ENCODE measurements at places on chromosomes 7 and 10.

DNA sequence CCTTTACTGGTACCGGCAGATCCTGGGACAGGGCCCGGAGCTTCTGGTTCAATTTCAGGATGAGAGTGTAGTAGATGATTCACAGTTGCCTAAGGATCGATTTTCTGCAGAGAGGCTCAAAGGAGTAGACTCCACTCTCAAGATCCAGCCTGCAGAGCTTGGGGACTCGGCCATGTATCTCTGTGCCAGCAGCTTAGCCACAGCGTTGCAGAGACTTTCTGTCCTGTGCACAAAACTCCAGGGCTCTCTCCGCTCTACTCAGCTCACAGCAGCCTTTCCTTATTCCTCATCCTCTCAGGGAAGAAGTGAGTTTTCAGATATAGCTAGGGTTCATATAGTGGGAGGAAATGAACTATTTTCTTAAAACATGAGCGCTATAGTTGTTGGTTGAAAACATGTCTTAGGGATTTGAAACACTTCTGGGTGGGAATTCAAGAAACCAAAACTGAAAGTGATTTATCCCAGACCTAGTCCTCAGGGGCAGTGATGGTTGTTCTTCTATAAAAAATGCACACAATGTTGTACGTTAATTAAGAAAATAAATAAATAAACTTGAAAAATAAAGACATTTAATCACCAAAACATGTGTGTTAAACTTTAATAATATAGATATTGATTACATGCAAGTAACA, 150.2 kb upstream of the PRSS58 start:
- DNase-seq = no peak

DNA sequence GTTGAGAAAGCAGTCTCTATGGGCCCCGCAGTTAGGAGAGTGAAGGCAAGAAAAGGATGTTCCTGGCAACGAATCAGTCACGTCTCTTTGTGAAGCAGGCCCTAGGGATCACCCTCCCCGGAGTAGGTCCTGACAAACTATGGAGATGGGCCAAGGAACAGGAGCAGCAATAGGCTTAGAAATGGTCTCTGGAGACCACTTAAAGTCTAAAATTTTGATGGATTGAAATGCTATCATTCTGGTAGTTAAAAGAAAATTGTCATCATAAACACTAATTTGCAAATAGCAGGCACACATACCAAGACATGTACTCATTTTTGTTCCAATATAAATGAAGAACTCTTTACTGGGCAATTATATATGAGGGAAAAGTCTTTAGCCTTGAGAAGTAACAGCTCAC, 123.5 kb downstream of the ITGB8 start:
- no peak for DNase-seq

GRCh38 chr10:37384923-37385322, 259.5 kb downstream of the ANKRD30A start:
- DNase-seq = no peak

- no peak for DNase-seq
These were observed 8.0 kb downstream of the COL17A1 start for GRCh38 chr10:104077663-104078151.

DNA sequence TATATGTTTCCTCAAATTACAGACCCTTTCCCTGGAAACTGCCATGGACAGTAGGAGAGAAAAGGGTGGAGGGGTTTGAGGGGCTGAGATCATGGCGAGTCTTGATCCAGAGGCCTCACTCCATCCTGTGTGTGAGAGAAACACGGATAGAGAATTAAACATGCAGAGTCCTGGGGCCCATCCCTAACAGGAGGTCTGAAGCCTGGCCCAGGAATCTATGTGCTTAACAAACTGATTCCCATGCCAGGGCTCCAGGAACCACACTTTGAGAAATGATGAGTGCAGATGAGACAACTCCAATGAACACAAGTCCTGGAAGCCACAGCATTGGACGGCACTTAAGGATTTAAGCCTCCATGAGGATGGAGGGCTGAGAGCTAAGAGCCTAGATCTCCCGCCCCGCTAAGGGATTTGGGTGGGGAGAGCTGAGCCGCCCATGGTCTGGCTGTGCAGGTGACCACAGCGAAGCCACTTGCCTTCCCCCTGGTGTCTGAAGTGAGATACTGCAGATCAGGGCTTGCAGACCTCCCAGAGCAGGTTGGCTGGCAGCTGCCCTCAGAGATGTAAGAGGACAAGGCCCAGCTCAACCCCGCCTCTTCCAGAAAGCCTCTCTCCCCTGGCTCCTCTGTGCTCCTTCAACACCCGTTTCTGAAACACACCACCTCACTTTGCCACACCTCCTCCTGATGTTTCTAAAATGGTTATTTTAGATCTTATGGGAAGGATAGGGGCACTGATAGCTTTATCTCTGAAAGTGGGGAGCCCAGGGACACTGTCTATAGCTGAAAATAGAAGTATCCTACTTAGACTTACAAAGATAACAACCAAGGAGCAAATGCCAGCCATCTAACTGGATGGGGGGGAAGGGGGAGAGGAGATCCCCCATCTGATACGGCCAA, 24.8 kb upstream of the EIF5AL1 start:
- DNase-seq = peak; percentile 28

DNA sequence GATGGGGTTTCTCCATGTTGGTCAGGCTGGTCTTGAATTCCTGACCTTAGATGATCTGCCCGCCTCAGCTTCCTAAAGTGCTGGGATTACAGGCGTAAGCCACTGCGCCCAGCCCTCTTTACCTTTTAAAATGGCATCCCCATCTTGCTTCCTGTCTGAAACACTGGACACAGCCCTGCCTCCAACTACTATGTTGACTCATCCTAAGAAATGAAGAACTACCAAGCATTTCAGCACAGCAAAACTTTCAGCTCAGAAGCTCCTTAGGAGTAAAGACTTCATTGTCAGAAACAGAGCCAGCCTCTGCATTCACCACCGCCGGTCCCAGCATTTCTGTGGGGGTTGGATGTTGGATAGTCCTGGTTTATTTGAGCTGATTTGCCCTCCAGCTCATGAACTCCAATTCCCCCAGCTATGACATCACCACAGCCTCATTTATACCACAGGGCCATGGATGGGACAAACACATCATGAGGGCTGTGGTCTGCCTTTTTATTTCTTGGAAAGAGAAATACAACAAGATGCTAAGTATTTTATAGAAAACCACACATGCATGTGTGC, 123.5 kb downstream of the ADCY1 start:
- no peak for DNase-seq

GRCh38 chr10:43057831-43058340, 19.0 kb upstream of the RET start:
- DNase-seq = no peak

GRCh38 chr10:106740071-106740470, 424.4 kb downstream of the SORCS1 start:
- no peak for DNase-seq

GRCh38 chr7:138047907-138048306, 28.4 kb upstream of the AKR1D1 start:
- no peak for DNase-seq

DNA sequence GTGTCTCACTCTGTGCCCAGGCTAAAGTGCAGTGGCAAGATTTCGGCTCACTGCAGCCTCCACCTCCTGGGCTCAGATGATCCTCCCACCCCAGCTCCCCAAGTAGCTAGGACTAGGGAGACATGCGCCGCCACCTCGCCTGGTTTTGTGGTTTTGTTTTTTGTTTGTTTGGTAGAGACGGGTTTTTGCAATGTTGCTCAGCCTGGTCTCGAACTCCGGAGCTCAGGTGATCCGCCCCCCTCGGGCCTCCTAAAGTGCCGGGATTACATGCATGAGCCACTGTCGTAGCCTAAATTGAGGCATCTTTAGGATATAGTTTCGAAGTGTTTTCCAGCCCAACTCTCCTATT, 781 bp downstream of the ZNF727 start:
- DNase-seq = no peak

DNA sequence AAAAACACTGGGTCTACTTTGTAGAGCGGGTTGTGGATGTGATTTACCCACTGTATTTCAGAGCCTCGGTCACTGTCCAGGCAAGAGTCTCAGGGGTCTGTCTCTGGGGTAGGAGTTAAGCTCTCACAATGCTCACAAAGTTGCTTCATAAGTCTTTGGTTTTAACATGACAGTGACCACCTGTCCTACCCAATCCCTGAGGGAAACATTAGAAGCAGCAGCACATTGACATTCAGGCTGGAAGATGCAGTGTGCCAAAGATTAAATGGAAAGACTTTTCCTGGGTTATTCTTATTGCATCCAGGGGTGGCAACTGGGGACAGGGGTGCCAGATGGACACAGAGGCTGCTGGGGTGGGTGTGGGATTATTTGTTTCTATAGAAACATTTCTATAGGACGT, 330.0 kb downstream of the RNLS start:
- no peak for DNase-seq

- DNase-seq = no peak
These were observed 1.3 kb upstream of the ATXN7L1 start for GRCh38 chr7:105877736-105878135.

GRCh38 chr7:2405201-2405600, 1.8 kb downstream of the CHST12 start:
- no peak for DNase-seq

- DNase-seq = no peak
These were observed 36.7 kb downstream of the NKX2-3 start for GRCh38 chr10:99569253-99569939.

DNA sequence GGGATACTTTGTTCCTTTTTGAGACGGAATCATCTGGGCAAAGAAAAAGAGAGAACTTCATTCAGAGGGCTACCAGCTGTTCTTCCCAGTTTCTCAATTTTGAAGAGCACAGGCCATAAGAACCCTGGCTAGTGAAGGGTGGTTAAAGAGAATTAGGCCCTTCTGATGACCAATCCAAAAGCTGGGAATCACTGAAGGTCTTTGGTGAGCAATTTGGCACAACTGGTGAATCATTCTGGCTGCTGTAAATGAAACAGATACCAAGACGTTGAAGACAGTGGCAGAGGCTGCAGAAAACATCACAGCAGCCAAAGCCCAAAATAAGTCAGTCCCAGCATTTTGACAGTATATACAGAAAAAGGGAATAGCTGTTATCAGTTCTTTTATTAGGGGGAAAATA, 5.1 kb downstream of the RAPGEF5 start:
- DNase-seq = no peak

- DNase-seq = no peak
These were observed 80.2 kb upstream of the ADAM12 start for GRCh38 chr10:126468467-126468866.

DNA sequence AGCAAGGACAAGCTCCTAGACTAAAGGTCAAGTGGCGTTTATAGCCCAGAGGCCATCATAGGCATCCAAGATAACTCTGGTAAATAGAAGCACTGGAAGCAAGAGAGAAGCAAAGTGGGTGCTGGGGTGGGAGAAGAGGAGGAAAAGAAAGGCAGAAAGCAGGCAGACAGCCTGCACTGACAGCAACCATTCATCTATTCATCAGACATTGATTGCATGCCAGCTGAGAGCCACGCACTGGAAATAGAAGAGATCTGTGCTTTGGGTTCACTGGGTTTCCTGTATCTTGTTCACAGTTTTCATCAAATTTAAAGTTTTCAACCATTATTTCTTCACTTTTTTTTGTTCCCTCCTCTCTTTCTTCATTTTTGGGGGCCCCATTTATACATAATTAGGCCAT, 4.7 kb upstream of the SLIT1 start:
- DNase-seq = no peak

- no peak for DNase-seq
These were observed 5.5 kb downstream of the NOD1 start for GRCh38 chr7:30472784-30473775.

GRCh38 chr7:92158660-92159575, 20.0 kb downstream of the LRRD1 start:
- DNase-seq = no peak

DNA sequence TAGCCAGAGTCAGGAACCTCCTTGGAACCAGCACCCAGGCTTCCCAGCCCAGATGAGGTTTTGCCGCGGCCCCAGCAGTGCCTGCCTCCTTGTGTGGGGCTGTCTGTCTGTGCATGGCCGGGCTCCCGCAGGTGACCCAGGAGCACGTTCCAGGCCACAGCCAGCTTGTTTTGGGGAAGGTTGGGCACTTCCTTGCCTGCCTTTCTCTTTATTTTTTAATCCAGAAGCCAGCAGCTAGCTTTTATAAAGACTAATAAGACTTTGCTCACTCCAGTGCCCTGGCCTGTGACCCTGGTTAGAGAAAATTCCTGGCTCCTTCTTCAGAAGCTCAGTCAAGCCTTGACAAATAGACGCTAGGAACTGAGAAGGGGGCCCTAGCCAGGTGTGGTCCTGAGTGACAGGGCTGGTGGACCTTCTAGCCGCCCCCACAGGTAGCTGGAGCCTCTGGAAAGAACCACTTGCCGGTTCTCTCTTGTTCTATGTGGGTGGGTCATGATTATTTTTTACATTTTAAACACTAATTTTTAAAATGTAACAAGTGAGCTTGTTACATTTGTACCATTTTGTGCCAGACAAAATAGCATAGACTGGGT, 837 bp downstream of the SLC29A3 start:
- DNase-seq = no peak

- peak; percentile 53 for DNase-seq
These were observed 20.2 kb downstream of the PDCD11 start for GRCh38 chr10:103416436-103417147.

GRCh38 chr7:107251963-107252362, 83.2 kb downstream of the HBP1 start:
- no peak for DNase-seq

DNA sequence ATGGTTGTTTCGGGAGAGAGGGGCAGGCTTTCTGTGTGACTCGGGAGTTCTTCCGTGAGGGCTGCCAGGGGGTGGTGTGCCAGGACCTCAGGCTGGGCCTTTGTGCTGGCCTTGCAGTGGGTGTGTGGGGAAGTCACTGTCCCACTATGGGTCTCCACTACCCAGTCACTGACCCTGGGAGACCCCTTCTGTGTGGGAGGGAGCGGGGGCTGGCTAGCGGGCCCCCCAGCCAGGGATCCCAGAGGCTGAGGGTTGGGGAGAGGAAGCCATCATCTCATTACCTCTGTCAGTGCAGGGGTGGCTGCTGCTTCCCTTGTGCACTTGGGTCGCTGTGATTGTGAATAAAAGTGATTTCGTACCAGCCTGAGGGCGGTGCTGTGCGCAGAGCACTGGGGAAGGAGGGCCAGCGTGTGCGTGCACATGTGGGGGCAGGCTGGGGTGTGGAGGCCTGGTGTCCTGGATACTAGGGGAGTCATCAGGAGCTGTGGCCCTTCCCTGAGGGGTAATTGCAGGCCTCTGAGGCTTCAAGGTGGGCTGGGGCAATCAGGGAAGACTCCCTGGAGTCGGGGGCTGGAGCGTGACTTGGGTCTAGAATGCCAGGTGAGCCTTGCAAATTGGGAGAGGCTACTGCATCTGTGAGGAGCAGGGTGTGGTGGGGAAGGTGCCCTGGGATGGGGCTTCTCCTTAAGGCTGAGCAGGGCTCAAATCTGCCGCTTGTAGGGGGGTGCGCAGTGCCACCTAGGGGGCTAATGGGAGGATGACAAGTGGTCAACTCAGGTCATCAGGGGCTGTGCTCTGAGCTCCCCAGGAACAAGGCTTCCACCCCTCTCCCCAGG, 98.9 kb downstream of the NEURL1 start:
- peak; percentile 45 for DNase-seq

GRCh38 chr10:42933448-42934340, 143.2 kb upstream of the RET start:
- peak; percentile 26 for DNase-seq
